ENCODE measurements at places on chromosomes 2 and 18.

GRCh38 chr2:119820275-119820674 is 60.6 kb downstream of the PTPN4 start:
- DNase-seq, result peak; percentile 69

- DNase-seq, result no peak
Measured at GRCh38 chr18:5463390-5463789, 80.4 kb downstream of the EPB41L3 start.

- no peak for DNase-seq
Measured at GRCh38 chr2:128808462-128809258, 490.0 kb upstream of the HS6ST1 start.

DNA sequence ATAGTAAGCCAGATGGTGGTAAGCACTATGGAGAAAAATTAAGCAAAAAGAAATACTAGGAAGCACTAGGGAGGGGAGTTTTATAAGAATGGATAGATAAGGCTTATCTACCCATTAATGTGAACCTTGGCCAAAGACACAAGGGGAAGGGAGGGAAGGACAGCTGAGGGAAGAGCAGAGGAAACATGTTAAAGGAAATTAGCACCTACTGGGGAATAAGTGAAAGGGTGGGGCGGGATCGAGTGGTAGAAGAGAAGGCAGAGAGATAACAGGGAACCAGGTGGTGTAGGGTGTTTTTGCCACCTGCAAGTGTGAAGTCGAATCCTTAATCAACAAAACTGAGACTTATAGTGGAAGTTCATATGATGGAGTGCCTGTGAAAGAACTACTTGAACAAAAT is 1.7 kb downstream of the UNC80 start:
- no peak for DNase-seq

DNA sequence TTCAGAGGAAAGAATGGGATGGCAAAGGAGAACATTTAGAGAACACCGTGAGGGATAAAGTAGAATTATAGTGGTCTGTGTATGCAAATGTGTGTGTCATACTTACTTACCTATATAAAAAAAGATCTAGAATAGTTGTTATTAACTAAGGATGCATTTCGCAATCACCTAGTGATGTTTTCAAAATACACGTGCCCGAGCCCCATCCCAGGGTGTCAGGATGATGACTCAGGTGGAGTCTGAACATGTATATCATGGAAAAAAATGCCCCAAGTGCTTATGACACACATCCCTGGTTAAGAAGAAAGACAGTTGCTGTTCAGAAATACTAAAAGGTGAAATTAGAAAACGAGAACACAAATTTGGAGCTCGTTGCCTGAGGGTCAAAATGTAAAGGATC is 109.0 kb downstream of the CERS6 start:
- peak; percentile 15 for DNase-seq

DNA sequence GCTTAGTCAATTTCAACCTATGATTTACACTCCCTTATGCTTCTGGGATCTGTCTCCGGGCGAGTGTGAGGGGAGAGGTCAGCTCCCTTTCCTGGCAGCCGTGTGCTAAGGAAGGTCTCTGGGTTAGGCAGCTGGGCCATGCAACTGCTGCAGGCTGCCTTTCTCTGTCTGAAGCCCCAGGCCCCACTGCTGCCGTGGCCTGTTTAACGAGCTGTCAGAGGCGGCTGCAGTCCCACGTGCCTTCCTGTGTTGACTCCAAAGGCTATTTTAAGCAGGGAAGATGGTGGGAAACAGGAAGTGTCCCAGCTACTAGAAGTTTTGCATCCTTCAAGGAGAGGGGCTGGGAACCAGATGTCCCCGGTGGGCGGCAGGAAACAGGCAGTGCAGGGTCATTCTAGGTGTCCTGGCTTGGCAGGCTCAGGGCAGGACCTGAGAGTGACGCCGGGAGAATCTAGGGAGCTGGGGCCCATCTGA is 186.4 kb downstream of the TNS1 start:
- no peak for DNase-seq
